ENCODE measurements at places on chromosomes 6 and 20.

- DNase-seq: no peak
Measured at GRCh38 chr6:82074556-82074955, 173.0 kb downstream of the IBTK start.

DNA sequence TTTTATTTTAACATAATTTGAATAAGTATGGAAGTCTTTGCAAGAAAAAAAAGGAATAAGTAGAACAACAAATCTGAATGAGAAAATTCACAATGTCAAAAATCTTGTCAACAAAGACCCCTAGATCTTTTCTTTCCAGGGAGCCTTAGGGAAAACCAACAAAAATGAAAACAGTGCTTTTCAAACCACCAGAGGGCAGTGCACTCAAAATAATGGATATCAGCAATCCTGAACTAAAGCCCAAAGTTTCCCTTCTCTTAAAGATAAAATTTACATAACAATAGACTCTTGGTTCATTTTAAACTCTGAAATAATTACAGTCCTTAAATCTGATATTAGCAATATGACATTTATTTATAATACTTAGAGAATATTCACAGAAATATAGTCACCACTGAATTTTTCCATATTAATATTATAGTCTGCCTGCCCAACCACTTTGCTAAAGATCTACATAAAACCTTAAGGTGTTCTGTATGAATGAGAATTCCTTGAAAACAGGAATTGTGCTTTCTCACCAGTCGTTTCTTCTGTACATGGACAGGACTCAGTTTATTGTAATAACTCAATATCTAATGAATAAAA, 105.3 kb upstream of the BMP5 start:
- DNase-seq: peak; percentile 20

DNA sequence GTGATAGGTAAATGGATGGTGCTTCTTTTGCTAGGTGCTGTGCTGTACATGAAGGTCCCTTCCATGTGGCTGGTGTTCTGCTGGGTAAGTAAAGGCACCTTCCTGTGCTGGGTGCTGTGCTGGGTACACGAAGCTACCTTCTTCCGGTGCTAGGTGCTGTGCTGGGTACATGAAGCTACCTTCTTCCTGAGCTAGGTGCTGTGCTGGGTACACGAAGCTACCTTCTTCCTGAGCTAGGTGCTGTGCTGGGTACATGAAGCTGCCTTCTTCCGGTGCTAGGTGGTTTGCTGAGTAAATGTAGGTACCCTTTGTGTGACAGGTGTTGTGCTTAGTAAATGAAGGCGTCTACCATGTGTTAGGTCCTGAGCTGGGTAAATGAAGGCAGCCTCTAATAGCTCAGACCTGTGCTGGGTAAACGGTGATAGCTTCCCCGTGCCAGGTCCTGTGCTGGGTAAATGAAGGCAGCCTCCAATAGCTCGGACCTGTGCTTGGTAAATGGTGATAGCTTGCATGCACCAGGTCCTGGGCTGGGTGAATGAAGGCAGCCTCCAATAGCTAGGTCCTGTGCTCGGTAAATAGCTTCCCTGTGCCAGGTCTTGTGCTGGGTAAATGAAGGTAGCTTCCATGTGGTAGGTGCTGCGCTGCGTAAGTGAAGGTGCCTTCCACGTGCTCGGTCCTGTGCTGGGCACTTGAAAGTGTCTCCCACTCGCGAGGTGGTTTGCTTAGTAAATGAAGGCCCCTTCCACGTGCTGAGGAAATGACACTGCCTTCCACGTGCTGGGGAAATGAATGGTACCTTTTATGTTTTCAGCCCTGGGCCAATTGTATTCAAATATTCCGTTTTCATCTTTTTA, 115.5 kb downstream of the ERMARD start:
- no peak for DNase-seq

DNA sequence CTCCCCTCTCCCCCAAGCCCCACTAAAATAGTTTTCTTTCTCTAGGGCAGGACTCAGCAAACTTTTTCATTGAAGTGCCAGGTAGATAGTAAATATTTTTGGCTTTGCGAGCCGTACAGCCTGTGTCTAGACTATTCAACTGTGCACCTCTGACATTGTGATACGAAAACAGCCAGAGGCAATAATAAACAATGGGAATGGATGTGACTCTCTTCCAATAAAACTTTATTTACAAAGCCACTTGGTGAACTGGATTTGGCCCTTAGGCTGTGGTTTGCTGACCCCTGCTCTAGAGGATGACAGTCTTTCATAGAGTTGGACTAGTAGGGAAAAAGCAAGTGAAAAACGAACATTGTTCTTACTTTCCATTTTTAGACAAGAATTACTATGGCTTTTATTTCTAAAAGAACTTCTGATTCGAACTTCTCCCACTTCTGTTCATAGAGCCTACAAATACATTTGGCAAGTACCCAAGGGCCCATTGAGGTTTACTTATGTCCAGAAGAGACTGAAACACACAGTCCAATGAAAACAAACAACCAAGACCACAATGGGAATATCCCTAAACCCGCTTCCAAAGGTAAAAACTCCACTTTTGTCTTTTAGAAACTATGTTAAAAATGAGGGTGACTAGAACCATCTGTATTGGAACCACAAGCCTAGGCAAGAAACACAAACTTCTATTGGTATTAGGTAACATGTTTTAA, 46.4 kb upstream of the CDKAL1 start:
- DNase-seq: no peak

GRCh38 chr6:139872665-139873064, 498.2 kb upstream of the CITED2 start:
- no peak for DNase-seq

GRCh38 chr6:147418523-147418922, 90.0 kb upstream of the SAMD5 start:
- DNase-seq: no peak

DNA sequence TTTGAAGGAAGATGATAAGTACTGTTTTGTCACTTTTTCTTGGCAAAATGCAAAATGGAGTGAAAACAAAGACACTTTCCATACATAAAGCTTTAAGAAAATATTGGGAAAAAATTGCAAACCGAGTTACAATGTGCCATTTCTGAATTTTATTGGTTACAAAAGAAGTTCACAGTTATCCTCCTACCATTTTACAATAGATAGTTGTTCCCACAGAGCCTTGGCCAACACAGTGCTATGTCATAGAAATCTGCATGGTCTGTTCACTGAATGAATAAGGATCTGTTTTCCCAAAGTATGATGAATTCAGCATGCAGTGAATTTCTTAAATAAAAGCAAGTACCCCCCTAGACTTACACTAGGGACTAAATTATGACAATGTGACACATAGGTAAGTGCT, 268.2 kb upstream of the POU3F2 start:
- no peak for DNase-seq

DNA sequence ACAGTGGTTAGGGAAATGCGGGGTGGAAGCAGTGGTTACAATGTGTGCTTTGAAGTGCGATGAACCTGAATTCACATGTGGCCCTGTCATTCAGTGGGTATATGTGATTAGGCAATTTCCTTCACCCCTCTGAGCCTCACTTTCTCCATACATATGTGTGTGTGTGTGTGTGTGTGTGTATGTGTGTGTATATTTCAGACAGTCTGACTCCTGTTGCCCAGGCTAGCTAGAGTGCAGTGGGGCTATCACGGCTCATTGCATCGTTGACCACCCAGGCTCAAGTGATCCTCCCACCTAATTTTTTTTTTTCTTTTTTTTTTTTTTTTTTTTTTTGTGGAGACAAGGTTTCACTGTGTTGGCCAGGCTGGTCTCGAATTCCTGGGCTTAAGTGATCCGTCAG, 6.3 kb downstream of the PPP1R14C start:
- no peak for DNase-seq

DNA sequence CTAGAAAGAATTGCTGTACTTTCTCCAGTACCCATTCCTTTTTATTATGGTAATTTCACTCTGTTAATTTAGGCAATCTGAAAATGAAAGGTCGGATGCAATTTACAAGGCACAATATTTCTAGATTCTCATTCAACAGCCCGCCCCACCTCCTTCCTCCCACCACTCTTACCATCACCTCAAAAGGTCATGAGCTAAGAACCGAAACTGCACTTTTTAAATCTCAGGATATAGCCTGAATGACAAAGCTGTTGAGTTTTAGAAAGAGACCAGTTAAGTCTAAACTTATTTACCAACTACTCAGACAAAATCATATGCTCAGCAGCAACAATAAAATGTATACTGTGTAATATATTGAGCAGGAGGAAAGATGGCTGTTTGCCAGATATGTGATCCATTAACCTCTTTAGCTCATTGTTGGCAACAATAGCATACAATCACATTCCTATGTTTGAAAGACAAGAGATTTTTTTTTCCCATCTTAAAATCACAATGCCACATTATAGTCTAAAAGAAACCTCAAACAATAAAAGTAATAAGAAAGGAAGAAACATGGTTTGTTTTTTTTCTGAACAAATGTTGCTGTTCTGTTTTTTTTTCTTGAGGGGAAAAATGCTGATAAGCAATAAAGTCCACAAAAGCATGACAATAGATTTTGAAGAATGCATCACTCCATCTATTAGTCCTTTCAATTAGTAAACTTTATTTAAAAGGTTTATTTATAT, 1.6 kb upstream of the HS3ST5 start:
- no peak for DNase-seq

DNA sequence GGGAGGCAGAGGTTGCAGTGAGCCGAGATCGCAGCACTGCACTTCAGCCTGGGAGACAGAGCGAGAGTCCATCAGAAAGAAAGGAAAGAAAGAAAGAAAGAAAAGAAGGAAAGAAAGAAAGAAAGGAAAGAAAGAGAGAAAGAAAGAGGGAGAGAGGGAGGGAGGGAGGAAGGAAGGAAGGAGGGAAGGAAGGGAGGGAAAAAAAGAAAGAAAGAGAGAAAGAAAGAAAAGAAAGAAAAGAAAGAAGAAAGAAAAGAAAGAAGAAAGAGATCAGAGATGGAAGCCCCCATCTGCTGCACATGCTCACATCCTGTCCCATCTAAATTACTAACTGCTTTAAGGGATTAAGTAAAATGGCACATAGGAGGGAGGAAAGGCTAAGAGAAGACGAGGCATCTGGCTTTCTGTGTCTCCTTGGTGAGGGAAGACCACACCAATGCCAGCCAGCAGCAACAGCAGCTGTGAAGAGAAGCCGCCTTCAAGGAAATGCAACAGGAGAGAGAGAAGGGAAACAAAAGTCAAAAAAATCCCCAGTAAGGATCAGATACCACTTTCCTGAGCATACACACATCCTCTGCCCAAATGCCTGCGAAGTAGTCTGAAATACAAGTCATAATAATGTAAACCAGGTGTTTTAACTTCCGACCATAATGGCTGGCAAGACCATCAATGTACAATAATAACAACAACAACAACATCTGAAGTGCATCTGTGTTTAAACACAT, 300.2 kb upstream of the JARID2 start:
- DNase-seq: no peak

DNA sequence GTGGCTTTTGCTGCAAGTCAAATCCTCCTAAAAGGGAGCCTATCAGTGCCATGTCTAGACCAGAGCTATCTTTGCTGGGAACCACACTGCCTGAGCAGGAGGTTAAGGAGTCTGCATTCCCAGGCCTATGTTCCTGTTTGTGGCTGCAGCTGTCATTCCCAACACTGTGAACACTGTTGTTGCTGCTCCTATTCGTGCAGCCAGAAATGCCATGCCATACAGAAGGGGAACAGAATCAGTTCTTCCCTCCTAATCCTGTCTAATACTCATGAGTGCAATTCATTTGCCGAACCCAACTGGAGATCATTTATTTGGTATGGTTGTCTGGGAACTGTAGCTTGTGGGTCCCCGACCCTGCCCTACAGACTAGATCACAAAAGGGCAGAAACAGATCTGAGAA, 406.5 kb upstream of the GJE1 start:
- DNase-seq: no peak

GRCh38 chr20:43710370-43711044, 16.3 kb downstream of the GTSF1L start:
- DNase-seq: no peak

GRCh38 chr6:148614602-148615001, 132.2 kb upstream of the UST start:
- no peak for DNase-seq

DNA sequence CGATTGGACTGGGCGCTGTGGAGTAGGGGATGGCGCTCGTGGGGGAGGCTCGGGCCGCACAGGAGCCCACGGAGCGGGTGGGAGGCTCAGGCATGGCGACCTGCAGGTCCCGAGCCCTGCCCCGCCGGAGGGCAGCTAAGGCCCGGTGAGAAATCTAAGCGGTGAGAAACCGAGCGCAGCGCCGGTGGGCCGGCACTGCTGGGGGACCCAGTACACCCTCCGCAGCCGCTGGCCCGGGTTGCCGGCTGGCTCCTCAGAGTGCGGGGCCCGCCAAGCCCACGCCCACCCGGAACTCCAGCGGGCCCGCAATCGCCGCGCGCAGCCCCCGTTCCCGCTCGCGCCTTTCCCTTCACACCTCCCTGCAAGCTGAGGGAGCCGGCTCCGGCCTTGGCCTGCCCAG, 59.7 kb upstream of the MYLIP start:
- no peak for DNase-seq

GRCh38 chr6:55100686-55101085, 73.6 kb upstream of the HCRTR2 start:
- DNase-seq: no peak
